ENCODE measurements at places on chromosomes 6 and 20.

DNA sequence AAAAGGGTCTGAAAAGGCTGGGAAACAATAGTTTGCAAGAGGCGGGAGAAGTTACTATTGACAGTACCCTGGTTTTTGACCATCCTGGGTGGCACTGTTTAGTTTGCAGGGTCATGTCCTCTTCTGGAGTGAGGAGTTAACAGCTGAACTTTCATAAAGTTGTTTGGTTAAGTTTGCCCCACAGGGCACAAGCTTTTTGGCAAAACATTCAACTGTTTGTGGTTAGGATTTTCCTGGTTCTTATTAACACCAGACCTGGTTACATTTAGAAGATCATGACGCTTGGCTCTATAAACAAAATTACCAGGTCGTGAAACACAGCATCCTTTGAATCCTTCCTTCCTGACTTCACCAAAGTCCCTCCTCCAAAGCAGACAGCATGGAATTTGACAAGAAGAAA, 106.1 kb downstream of the RIN2 start:
- no peak for DNase-seq

GRCh38 chr20:1427457-1428054, 34.7 kb upstream of the FKBP1A start:
- DNase-seq, result no peak

GRCh38 chr6:135311446-135312200, 130.5 kb downstream of the MYB start:
- DNase-seq, result no peak

- no peak for DNase-seq
These were observed 6.0 kb downstream of the SLC17A9 start for GRCh38 chr20:62958388-62959100.

DNA sequence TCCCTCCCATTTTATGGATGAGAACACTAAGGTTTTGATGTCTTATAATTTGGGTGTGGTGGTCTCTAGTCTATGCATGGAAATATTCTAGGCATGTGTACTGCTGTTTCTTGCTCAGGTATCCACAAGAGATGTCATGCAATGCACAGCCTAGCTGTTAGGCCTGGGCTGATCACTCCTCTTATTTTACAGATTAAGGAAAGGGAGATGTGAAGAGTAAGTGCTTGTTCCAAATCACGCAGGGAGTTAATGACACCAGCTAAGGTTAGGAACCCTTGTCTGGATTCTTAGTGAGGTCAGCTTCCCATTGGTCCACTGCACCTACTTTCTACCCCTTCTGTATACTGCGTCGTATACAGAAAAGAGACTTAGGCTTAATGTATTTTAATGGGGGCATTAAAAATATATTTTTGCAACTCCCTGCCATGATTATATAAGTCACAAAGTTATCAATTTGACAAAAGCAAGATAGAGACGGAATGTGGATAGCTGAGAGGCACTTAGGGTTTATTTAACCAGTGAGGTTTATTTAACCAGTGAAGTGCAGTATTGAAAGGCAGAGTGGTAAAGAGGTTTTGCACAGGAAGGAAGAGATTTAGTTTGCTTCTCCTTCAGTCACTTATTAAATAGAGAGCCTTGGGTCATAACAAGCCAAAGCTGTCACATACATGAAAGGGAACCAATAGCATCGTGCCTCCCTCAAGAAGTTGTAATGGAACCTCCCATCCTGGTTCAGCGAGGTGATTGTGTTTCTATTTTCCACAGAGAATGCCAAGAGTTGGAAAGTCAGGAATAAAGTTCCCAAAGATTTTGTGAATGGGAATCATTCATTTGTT, 95.0 kb upstream of the FAM184A start:
- no peak for DNase-seq

GRCh38 chr6:13838616-13839015, 24.3 kb upstream of the MCUR1 start:
- DNase-seq, result no peak
